ENCODE measurements at places on chromosomes 16 and 17.

DNA sequence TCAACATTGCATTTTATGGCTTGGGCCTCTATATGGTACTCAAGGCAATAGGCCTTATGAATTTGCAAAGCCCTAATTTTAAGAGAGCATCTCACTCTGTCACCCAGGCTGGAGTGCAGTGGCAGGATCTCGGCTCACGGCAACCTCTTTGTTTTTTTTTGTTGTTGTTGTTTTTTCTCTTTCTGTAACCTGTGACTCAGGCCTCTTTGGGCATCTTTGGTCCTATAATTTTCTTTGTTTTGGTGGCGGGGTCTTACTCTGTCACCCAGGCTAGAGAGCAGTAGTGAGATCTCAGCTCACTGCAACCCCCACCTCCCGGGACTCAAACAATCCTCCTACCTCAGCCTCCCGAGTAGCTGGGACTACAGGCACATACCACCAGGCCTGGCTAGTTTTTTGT is 21.8 kb upstream of the HERPUD1 start:
- no peak for DNase-seq

- DNase-seq, result no peak
Measured at GRCh38 chr17:82720204-82720603, 3.7 kb downstream of the FN3KRP start.

DNA sequence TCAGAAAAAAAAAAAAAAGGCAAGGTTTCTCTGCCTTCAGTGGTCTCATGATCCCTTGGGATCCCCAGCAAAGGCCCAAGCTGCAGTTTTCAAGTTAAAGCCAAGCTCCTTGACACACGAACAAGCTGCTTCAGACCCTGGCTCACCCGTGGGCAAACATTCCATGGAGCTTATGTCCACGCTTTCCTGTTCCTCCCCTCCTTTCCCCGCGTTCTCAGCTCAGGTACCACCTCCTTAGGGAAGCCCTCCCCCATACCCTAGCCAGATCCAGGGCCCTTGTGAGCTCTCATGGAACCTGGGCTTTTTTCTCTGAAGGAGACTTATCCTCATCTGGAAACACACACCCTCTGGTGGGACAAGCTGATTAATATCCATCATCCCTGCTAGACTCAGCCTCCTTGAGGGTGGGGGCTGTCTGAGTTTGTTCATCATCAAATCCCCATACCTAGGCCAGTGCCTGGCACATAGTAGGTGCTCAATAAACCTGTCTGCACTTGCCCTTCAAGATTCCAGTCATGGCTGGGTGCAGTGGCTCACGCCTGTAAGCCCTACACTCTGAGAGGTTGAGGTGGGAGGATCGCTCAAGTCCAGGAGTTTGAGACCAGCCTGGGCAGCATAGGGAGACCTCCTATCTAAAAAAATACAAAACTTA is 54.7 kb downstream of the COTL1 start:
- DNase-seq, result no peak

GRCh38 chr17:57572062-57572461 is 173.0 kb downstream of the CCDC182 start:
- no peak for DNase-seq
